CD4-positive, alpha-beta T cell treated with Interleukin-4 for 1 hour (primary cell): ENCODE measurements at places on chromosomes 7 and 10.

DNA sequence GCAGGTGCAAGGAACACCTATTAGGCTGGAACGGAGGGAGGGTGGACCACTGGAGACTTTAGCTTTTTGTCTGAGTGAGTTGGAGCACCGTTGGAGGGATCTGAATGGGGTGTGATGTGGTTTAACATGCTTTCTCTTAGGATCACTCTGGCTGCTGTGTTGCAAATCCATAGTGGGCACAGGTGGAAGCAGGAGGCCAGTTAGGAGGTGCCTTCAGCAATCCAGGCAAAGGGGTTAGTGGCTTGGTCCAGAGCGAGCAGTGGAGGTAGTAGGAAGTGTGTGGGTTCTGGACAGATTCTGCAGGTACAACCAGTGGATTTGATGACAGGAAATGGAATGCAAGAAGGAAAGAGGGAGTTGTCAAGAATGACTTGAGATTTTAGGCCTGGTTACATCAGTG, 95.0 kb downstream of the MMRN2 start:
- DNase-seq, result no peak

DNA sequence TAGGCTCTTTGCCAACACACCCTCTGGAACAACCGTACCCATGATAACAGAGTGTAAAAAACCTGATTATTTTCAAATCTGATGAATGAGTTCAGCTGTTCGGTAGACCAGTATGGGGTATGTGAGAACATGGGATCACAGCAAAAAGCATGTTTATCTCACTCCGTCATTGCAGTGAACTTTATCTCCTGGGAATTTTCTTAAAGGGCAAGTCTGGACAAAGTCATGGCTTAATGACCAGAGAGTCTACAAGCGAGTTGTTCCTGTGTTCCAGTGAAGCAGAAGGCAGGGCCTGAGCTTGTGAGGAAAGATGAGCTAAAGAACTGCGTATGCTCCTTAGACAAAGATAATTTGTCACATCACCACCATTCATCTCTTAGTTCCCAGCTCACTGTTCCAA, 219.7 kb downstream of the TRIL start:
- no peak for DNase-seq

- no peak for DNase-seq
Measured at GRCh38 chr7:152869677-152870051, 110.1 kb downstream of the ACTR3B start.

GRCh38 chr10:21764466-21765189, 230.6 kb downstream of the MLLT10 start:
- DNase-seq, result peak; percentile 57

DNA sequence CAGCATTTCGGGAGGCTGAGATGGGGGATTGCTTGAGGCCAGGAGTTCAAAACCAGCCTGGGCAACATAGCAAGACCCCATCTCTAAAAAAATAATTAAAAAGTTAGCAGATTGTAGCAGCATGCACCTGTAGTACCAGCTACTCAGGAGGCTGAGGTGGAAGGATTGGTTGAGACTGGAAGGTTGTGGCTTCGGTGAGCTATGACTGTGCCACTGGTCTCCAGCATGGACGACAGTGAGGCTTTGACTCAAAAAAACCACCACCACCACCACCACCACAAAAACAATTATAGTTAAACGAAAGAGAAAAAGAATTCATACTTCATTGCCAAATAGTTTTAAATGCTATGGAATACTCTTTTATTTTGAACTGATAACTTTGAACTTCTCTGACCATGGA, 63.4 kb downstream of the VTI1A start:
- no peak for DNase-seq

DNA sequence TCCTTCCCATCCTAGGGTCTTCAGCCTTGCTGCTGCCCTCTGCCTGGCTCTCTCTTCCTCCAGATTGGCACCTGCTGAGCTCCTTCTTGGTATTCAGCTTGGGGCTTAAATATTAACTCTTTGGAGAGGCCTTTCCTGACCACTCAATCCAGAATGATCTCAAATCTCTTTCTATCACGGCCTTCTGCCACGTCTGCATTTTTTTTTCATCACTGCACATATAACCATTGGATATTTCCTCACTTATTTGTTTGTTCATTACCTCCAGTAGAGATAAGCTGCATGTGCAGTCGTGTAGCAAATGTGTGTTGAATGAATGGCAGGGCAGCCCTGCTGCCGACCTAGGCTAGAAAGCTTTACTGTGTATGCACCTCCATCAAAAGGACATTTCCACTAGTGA, 51.6 kb upstream of the MPP7 start:
- DNase-seq, result no peak

- DNase-seq, result no peak
Measured at GRCh38 chr10:16509996-16510395, 11.7 kb downstream of the C1QL3 start.

GRCh38 chr7:34269084-34269483, 363.7 kb downstream of the BMPER start:
- no peak for DNase-seq

- DNase-seq, result no peak
Measured at GRCh38 chr10:5683065-5683464, 1.6 kb upstream of the TASOR2 start.

- no peak for DNase-seq
Measured at GRCh38 chr10:65993451-65993850, 932.4 kb upstream of the LRRTM3 start.

- no peak for DNase-seq
Measured at GRCh38 chr10:48523820-48524758, 80.8 kb downstream of the ARHGAP22 start.

DNA sequence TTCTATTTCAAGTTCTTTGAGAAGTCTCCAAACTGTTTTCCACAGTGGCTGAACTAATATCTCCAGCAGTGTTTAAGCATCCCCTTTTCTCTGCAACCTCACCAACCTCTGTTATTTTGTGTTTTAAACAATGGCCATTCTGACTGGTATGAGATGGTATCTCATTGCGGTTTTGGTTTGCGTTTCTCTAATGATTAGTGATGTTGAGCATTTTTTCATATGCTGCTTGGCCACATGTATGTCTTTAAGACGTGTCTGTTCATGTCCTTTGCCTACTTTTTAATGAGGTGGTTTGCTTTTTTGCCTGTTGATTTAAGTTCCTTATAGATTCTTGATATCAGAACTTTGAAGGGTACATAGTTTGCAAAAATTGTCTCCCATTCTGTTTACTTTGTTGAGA, 156.6 kb upstream of the IMMP2L start:
- DNase-seq, result no peak

- DNase-seq, result no peak
Measured at GRCh38 chr7:30652698-30653641, 29.3 kb downstream of the CRHR2 start.

- DNase-seq, result no peak
Measured at GRCh38 chr7:67452516-67453026, 455.9 kb downstream of the TYW1 start.
